CD4-positive, alpha-beta T cell treated with Interferon gamma for 1 hour (primary cell): ENCODE measurements at places on chromosomes 11 and 22.
A peak's percentile ranks its signal among the peaks of the same experiment; 100 is the strongest.

GRCh38 chr11:46212720-46213119 lies 64.7 kb upstream of the CREB3L1 start:
- DNase-seq: no peak

DNA sequence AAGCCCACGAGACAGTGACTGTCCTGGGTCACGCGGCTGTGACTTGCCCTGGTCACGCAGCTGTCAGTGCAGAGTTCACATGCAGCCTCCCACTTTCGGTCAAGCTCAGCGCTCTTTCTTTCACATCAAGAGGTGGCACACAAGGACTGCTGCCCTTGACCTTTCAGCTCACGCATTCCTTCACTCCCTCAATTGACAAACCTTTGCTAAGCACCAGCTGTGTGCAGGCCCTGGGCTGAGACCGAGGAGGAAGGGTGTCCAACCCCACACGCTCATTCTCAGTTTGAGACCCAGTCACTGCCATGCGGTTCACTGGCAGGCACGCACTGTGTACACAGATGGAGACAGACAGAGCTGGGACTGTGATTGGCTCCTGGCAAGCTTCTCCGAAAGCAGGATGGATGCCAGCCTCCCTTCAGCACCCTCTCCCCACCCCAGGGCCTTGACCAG lies 70.3 kb downstream of the SCUBE1 start:
- DNase-seq: no peak

DNA sequence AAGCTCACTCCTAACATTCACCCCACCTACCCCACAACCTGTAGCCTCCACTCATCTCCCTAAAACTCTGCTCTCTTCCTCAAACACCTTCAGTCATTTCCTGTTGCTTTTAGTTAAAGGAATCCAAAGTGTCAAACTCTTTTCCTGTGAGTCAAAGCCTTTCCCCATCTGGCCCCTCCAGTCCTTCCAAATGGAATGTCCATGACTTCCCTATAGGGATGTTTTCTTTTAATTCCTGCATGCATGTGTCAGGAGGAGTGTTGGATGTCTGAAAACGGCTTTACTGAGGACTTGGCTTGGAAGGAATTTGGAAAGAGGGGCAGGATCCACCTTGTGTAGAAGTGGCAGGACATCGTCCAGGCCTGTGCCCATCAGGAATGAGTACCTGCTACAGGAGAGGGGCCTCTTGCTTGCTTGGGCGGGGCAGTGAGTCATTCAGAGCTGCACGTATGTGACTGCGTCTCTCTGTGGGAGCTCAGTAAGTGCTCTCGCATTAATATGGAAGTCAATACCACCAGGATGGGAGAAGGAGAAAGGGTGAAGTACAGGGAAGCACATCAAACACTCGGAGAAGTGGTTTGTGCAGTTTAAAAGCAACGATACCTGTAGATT lies 491.9 kb downstream of the OPCML start:
- no peak for DNase-seq

GRCh38 chr11:3642071-3642951 lies 519 bp upstream of the ART5 start:
- peak; percentile 83 for DNase-seq

DNA sequence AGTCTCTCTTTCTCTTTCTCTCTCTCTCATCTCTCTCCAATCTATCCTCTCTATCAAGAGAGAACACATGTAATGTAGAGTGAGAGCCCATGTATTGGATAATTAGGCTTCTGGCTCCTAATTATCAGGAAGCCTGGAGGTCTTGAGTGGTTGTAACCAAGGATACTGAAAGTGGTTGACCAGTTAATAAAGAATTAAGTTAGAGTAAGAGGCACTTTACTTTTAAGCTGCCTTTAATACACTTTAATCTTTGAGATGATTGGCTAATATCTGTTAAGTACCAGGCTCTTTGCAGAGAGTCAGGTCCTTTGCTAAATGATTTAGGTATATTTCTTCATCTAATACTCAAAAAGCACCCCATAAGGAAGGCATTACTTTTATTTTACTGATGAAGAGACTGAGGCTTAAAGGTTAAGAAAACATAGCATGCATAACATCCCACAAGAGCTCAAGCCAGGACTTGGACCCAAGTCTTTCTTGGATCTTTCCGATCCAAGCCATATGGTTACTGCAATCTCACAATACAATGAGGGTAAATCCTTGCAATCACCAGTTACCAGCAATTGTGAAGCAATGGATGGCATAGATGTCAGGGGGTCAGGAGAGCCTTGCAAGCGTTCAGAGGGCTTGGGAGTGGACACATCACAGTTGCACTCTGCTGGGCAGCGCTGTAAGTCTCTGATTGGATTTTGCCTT lies 22.1 kb downstream of the CD44 start:
- DNase-seq: no peak

- no peak for DNase-seq
These were observed 11.0 kb upstream of the UCP3 start for GRCh38 chr11:74019860-74020259.

DNA sequence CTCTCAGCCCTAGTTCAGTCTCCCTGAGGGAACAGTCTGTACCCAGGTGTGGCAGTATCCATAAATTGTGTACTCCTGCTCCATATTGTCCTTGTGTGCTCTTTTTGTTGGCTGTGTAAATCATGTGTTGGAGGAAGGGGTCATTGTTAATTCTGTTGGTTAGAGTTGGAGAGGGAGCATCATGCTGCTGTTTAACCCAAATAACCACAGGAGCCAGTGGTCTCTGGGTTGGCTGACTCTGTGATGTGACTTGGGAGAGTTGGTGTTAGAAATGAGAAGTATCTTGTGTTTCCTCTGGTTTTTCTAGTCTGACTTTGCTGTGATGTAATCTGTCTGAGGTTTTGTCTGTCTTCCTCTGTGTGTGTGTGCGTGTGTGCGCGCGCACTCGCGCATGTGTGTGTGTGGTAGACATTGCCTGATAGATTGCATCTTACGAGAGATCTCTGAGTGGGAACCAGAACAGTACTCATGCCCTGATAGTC lies 30.5 kb downstream of the CTNND1 start:
- DNase-seq: peak; percentile 94

DNA sequence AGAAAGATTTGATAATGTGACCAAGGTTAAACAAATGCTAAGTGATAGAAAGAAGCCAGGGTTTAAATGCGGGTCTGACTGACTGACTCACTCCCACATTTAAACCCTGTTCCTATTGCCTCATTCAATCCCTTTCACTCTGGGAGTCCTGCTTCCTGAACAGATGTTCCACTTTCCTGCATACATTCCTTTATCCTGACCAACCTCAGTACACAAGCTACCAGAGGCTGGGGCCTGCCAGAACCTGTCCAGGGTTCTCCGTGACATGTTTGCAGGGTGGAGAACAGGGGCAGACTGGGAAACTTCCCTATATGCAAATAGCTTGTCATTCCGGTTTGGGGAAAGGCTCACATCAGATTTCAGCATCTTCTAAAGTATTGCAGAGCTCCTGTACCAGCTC lies 3.0 kb upstream of the ANKK1 start:
- no peak for DNase-seq

DNA sequence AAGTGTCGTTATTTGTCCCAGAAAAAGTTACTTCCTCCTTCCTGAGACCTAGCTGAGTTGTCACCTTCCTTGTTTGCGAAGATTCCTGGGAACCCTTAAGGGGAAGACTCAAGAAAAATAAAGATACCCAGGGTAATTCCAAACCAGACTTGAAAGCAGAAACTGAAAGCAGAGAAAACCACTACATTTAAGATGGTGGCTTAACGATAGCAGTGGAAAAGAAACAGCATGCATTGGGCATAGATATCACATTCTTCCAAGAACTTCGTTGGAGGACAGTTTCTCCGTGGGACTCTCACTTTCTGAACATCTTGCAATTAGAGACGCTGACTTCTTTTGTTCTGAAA lies 89.1 kb downstream of the FAM76B start:
- no peak for DNase-seq

GRCh38 chr22:44580176-44581095 lies 82.4 kb upstream of the RTL6 start:
- no peak for DNase-seq

- no peak for DNase-seq
These were observed 93.0 kb downstream of the UVRAG start for GRCh38 chr11:75907906-75908527.

GRCh38 chr22:43126501-43127165 lies 16.1 kb downstream of the BIK start:
- DNase-seq: no peak

DNA sequence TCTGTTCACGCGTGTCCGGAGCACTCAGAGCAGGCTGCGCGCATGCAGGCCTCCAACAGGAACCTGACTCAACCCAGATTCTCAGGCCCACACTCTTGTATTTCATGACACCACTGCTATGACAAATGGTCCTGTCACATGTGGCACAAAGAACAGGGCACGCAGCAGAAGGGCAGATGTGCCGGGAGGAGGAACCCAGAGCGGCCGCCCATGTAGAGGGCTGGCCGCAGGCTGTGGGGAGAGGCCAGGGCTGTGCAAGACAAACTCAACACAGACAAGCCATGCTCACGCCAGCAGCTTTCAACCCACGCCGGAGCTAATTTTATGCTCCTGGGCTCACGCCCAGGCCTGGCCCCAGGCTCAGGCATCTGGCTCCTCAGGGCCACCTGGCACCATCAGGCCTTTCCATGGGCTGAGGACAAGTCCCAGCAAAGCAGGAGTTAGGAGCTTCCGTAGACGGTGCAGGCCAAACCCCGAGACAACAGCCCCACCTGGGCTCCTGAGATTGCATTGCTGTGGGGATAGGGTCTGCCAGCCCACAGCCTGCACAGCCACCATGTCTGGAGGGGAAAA lies 40.0 kb downstream of the DUSP8 start:
- DNase-seq: no peak

DNA sequence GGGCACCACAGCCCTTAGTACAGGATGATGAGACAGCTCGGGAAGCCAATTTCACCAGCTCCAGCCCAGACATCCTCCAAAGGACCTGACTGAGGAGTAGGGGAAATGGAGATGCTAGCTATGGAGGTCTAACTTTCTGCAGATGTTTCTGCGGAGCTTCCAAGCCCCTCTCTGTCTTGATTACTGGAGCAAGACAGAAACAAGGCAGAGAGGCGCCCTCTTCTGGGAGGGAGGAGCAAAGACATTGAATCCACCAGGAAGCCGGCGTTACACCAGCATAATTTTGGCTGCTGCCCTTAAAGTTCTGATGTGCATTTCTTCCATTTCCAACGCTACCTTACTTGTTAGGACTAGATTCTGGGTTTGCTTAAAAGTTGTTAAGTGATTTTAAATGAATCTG lies 107.3 kb upstream of the HSD17B12 start:
- DNase-seq: no peak

- peak; percentile 20 for DNase-seq
These were observed 7.0 kb downstream of the SEPTIN3 start for GRCh38 chr22:41976070-41976901.

DNA sequence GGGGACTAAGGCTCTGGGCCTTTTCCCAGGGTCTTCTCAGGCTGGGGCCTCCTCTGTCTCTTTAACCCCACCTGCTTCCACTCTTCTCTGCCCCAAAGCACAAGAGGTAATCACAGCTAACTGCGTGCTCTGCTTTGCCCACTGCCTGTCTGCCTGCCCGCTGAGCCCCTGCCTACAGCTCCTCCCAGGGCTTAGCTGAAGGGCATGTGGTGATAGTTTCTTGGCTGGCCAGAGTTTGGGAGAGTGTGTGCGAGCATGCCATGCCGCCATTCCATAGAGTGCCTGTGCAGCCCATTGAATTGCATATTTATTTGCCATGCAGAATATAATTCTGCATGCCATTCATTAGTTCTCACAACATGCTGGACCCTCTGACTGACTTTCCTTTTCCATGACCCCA lies 32.5 kb downstream of the PHLDB1 start:
- DNase-seq: no peak

GRCh38 chr11:19379465-19379864 lies 138.7 kb upstream of the E2F8 start:
- DNase-seq: no peak

- DNase-seq: no peak
These were observed 224.5 kb upstream of the DDI1 start for GRCh38 chr11:103811870-103812455.

DNA sequence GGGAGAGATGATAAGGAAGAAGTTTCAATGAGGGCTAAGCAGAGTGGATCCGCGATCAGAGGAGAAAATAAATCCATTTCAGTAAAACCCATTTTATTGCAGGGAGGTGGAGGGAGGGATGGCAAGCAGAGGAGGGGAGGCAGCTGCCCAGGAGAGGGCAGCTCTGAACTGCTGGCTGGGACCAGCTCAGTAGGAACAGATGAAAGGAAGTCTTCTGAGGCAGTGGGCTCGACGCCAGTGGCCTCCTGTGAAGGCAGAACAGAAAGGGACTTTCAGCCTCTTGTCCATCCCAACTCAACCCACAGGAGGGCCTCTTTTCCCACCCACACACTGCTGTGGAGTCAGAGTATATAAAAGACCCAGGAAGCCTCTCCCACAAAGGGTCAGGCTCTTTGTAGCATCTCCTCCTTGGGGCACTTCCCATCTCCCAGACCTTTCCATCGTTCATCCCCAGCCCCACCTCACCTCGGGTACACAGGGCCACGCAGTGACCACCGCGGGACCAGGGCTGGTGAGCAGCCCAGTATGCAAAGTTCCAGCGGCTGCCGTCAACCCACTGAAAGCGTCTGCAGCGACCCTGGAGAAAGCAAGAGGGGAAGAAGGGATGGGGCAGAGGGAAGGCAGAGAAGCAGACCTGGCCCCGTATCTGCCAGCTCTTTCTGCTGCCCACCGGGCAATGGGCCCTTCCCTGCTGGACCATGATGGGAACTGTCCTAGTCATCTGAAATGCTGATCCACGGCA lies 3.0 kb downstream of the PRG2 start:
- no peak for DNase-seq

DNA sequence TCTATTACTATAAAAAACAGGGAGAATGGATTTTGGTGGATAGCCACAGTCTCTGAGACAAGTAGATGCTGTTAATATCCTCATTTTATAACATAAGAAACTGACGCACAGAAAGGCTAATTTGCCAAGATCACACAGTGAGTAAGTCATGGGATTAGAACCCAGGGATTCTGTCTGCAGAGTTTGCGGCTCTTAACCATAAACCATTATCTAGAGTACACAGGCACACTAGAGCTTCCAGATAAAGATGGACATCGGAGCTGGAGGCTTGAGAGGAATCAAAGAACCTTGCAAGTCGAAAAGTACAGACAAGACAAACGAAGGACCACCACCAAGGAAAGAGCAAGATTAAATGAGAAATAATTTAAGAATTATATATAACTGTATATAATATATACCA lies 11.3 kb downstream of the LGALS12 start:
- DNase-seq: no peak

DNA sequence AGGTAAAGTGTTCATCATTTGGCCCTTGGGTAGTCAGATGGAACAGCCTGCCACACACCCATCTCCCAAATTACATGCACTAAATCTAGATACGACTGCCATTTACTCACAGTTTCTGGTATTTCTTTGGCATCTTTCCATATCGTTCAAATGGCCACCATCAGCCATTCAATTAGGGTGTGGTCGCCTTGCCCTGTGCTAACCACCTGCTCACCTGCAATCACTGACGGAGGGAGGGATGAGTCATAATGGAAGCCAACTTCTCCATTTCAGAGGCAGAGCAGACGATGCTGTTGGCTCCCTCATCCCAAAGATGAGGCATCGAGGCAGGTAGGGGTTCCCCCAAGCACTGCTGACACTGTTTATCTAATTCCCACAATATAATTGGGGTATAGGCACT lies 14.6 kb downstream of the MS4A6A start:
- no peak for DNase-seq

- no peak for DNase-seq
These were observed 630.7 kb downstream of the TBC1D22A start for GRCh38 chr22:47393191-47393590.

- peak; percentile 46 for DNase-seq
These were observed 73.3 kb upstream of the ZBED5 start for GRCh38 chr11:10930972-10931760.
